ENCODE measurements at places on chromosomes 6 and 20.
A peak's percentile ranks its signal among the peaks of the same experiment; 100 is the strongest.

- peak; percentile 15 for DNase-seq
These were observed 7.3 kb upstream of the SIRPG start for GRCh38 chr20:1664911-1665310.

DNA sequence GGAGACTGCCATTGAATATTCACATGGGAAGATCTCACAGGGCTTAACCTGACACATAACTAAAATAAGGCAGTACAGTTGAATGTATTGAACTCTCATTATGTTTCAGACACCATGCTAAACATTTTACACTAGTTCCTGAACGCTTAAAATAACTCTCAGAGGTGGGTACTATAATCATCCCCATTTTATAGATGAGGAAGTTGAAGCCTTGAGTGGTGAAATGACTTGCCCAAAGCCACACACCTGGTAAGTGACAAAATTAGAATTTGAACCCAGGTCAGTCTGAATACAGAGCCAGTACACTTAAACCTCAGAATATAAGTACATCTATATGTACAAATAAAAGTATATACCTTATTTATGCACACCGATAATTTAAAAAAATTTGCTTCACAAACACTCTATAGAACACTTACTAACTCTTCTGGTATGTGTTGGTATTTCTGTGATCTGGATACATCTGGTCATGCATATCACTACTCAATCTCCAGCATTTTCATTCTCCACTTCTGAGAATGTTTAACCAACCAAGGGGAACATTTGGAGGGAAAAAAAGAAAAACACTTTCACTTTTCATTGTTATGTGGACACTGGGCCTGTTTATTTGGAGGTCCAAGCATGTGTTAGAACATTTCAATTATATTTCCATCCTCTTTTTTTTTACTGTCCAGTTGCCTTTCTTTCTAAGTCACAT, 4.6 kb upstream of the BICRAL start:
- DNase-seq, result no peak

GRCh38 chr6:34723203-34723602, 26.6 kb upstream of the ILRUN start:
- no peak for DNase-seq

GRCh38 chr6:163814494-163815364, 400.2 kb downstream of the QKI start:
- no peak for DNase-seq

- DNase-seq, result no peak
These were observed 70.2 kb upstream of the CD93 start for GRCh38 chr20:23156170-23156841.

DNA sequence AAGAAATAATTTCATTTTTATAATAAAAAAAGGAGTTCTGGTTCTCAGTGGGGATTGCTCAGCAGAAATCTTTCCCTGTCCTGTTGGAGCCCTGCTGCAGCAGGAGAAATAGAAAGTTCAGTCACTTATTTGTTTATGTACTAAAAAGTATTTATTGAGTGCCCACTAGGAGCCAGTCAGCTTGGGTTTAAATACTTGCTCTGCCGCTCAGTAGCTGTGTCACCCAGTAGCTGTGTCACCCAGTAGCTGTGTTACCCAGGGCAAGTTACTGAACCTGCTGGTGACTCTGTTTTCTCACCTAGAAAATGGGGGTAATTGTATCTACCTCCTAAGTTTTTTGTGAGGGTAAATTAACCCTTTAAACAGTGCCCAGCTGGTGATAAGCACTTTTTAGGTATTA, 32.9 kb downstream of the FOXF2 start:
- DNase-seq, result no peak

GRCh38 chr20:7994809-7995208, 24.8 kb downstream of the TMX4 start:
- no peak for DNase-seq

DNA sequence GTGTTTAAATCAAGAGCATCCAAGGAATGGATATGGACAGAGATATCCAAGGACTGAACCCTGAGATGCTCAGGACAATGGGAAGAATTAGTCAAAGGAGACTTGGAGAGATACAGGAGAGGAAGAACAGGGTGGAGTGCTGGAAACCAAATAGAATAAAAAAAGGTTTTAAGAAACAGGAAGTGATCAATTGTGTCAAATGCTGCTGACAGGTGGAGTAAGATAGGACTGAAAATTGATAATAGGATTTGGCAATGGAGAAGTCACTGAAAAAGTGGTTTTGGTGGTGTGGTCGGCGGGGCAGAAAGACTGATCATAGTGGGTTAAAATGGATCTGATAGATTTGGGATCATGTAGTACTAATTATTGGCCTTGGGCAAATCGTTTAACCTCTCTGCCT, 37.9 kb upstream of the PNRC1 start:
- no peak for DNase-seq

GRCh38 chr6:139639507-139639906, 265.1 kb upstream of the CITED2 start:
- no peak for DNase-seq

DNA sequence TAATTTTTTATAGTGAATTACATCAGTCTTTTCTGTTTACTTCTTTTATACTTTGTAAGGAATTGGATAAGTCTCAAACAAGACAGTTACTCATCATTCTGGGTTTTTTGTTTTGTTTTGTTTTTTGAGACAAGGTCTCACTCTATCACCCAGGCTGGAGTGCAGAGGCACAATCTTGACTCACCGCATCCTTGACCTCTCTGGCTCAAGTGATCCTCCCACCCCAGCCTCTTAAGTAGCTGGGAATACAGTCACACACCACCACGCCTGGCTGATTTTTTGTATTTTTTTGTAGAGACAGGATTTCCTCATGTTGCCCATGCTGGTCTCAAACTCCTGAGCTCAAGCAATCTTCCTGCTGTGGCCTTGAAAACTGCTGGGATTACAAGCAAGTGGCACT, 524.3 kb downstream of the EYS start:
- DNase-seq, result no peak

- DNase-seq, result no peak
These were observed 34.3 kb downstream of the SIRPA start for GRCh38 chr20:1929460-1929859.

DNA sequence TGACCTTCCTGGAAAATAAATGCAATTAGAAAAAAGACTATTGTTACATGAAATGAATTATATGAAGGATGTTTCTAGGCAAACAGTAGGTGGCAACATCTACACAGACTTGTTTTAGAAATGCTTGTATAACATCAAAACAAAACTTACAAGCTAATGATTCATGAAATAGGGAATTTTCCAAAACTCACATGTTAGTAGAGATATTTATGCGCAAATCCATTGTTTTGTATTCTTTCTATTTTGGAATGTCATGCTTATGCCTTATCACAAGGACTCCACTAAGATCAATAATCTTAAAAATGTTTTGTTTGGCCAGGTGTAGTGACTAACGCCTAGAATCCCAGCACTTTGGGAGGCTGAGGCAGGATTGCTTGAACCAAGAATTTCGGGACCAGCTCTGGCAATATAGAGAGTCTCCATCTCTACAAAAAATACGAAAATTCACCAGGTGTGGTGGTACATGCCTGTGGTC, 32.3 kb upstream of the LGSN start:
- DNase-seq, result no peak

DNA sequence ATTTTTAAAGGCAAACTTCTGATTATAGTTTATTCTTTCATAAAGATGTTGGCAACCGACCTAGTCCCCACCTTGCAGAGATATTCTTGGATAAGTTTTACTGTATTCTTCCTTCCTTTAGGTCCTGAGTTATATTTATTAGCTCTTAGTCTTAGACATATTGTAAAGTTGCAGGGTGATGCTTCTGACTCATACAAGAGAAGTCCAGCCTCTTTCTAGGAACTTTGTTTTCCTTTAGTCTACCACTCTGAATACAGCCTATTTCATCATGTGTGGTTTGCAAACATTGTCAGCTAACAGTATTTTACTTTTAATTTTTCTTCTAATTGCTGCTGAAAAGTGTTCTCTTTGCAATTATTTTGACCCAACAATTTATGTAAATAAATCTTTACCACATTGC, 686.7 kb downstream of the COL12A1 start:
- DNase-seq, result no peak

- DNase-seq, result no peak
These were observed 27.3 kb downstream of the SRSF3 start for GRCh38 chr6:36621371-36621855.

DNA sequence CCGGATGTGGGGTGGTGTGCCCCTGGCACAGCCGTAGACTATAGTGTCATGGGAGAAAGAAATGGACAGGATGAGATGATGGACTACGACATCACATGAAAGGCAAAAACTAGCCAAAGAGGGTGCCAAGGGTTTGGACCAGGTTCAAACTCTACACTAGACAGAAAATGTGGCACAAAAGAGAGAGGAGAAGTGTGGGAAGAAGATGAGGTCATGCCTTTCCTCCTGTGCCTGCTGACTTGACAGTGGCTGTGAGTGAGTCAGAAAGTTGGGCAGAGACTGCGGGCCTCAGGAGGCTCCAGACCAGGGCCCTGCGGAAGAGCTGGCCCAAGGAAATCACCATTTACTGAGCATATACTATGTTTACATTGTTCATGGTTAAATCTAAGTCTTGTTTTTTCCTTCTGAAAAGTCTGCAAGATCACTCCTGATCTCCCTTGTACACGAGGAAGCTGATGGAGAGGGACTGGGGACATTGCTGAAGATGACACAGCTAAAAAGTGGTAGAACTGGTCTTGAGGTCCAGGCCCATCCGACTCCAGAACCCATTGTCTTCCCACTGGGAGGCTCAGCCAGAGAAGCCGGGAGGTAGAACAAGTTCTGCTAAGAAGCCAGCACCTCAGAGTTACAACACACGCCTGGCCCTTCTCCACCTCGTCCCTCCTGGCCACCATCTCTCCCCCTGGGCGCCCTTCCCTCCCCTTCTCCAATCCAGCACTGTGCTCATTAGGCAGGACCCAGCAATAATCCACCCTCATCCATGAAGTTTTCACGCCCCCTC, 35.6 kb downstream of the CNKSR3 start:
- DNase-seq, result no peak

DNA sequence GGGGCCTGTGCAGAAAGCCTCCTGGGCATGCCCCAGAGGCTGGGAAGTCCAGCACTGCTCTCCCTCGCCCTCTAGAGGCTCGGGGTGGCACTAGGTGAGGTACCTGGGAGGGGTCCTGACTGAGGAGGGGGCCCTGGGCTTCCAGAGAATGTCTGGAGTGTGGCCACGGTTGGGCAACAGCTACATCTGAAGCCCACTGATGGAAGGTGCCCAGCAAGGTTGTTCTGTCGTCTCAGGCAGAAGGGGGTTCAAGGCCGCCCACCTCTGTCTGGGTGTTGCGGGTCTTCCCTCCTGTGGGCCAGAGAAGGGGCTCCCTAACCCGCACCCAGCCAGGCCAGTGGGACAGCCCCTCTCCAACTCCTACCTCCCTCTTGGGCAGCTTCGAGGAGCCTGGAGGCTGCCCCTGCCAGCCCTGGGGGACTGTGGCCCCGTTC, 11.4 kb upstream of the VEGFA start:
- DNase-seq, result no peak

DNA sequence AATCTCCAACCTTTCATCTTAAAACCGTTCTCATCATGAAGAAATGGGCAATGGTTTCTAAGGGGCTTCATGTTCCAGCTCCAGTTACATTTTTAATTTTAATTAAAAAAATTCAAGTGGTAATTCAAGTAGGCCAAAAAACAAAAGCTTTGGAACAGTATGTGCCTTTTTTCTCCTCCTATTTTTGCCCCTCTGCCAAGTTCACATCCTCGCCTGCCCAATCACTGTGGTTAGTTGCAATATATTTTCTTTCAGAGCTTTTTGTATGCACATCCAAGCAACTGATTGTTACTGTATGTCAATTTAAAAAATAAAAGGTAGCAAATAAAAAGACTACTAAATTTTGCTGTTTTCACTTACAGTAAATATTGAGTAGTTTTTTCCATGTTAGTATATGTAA, 99.8 kb upstream of the B3GAT2 start:
- no peak for DNase-seq

DNA sequence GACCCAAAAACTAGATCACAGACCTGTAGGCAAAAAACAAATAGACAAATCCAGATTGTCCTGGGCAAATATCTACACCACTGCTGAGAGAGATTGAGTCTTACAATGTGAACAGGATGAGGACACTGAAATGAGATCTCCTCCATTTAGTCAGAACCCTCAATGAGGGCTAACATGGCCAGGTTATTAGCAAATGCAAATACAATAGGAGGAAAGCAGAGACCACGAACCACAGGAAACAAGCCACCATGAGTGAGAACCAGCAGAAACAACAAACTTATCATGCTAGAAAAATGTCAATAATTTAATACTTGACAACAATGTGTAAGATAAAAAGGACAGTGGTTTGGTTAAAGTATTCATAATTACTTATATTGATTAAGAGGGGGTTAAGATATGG, 162.8 kb downstream of the SYNE1 start:
- no peak for DNase-seq

DNA sequence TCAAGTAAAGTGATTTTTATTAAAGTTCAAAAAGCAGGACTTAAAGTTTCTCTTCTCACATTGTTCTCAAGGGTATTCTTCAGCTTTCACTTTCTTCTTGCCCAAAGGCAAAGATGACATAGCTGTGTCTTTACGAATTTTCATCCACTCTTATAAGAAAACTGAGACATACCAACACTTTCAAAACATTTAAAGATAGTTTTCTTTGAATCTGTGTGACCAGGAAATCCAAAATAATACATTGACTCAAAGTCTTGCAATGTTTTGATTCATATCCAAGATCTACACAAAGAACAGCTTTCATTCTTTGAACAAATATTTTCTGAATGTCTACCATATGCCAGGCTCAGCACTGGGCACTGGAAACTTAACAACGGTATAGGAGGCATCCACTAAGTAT, 117.9 kb downstream of the SIM1 start:
- DNase-seq, result no peak

DNA sequence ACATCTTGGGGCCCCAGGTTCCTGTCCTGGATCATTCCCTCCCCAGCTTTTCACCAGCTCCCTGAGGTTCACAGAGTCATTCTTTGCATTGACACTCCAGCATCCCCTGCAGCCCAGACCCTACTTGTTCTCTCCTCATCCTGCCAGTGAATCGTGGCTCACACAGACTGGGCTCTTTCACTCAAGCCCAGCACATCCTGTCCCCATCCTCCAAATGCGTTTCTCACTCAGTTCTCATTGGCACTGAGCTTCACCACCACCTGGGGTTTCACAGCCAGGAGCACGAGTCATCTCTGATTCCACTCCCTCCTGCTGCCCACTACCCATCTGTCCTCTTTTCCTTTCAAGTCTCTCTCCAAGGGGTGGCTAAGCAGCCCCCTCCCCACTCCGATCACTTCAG, 85.4 kb upstream of the NNAT start:
- DNase-seq, result no peak

- DNase-seq, result no peak
These were observed 8.3 kb downstream of the PRDM1 start for GRCh38 chr6:106094261-106094963.

DNA sequence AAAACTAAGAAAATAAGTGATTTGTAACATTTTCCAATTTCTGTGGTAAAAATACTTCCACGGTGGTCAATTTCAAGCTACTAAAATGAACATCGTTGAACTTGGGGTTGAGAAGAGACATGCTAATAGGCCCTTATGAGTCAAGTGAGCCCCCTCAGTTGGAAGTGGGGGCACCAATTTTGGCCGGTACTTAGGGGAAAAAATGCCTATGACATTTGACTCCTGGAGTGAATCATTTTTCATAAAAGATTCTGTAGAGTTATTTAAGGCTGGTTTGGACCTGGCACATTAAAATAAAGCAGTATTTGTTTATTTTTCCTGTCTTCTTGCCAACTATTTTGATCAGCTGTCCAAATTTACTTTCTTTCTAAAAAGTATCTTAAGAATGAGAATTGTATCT, 32.4 kb upstream of the CAP2 start:
- no peak for DNase-seq

Data from stimulated activated CD8-positive, alpha-beta memory T cell treated with anti-CD3 and anti-CD28 coated beads, Interleukin-7, amount 100 ng/mL, for 1 hour (primary cell).